ENCODE measurements at places on chromosomes 7 and 10.

GRCh38 chr7:131648491-131648890, 92.1 kb upstream of the PODXL start:
- no peak for DNase-seq

- no peak for DNase-seq
These were observed 228.2 kb downstream of the PTEN start for GRCh38 chr10:88091490-88092061.

- no peak for DNase-seq
These were observed 30.4 kb downstream of the DDC start for GRCh38 chr7:50534690-50535290.

- no peak for DNase-seq
These were observed 36.7 kb upstream of the PRSS1 start for GRCh38 chr7:142712617-142712957.

- DNase-seq, result no peak
These were observed 298.5 kb upstream of the KLF6 start for GRCh38 chr10:4083509-4084003.

GRCh38 chr10:32023264-32023663, 33.0 kb downstream of the KIF5B start:
- no peak for DNase-seq

DNA sequence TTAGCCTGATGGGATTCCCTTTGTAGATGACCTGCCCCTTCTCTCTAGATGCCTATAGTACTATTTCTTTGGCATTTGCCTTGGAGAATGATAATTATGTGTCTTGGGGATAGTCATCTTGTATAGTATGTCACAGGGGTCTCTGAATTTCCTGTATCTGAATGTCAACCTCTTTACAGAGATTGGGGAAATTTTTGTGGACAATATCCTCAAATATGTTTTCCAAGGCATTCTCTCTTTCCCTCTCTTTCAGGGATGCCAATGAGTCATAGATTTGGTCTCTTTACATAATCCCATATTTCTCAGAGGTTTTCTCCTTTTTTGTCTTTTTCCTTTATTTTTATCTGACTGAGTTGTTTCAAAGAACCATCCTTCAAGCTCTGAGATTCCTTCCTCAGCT, 99.4 kb downstream of the CTNNA3 start:
- DNase-seq, result no peak

DNA sequence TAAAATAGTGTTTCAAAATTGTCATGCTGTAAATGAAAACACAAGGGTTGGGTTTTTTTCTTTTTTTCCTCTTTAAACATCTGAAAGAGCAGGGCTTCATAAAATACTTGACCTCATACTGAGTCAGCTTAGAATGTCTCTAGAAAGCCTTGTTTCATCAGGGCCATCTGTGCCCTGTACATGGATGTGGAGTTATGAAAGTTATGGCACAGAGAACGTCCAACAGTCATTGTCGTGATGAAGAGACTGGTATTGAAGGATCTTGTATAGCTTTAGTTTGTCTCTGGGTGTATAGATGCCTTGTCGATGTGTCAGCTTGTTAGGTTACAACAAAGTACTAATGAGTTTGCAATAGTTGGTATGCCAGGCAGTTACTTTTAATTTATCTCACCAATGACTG, 127.3 kb downstream of the FAM204A start:
- no peak for DNase-seq

DNA sequence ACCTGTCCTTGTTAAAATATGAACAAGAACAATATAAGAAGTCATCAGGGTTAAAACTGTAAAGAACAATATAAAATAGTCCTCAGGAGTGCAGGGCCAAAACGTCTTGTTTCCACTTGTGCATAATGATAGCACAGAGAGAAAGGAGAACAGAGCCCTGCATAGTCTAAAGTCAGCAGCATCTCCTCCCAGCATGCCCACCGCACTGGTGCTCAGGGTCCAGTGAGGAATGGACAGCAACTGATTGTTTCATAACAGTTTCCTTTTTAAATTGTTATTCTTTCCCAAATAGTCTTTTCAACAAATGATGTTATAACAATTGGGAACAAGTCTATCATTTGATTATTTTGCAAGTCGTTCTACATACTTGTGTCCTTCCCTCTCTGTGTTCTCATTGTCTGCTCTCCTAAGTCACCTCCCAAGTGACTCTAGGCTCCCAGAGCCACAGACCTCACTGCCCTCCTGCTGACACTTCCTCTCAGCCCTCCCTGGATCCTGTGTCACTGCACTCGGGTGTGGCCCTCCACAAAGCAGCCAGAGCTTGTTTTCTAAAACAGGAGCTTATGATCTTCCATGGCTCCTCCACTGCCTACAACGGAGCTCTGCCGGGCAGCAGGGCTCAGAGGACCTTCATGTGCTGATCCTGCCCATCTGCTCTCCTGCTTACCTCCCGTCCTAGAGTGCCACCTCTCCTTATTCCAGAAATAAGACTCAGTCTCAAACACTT, 27.6 kb downstream of the COBL start:
- no peak for DNase-seq

DNA sequence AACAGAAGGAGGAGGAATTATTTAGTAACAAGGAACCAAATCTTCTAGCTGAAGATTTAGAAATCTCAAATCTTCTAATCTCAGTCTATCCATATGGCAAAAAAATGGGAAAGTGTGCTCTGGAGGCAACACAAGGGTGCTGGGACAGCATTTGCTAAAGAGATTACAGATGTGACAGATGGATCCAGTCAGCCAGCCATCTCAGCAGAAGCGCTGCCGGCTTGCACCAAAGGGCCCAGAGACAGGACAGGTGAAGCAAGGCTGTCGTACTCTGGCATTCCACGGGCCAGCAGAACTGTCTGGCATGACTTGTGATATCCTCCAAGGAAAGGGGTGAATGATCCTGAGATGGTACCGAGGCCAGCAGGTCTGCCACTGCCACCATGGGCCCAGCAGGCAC, 45.7 kb upstream of the GJD4 start:
- DNase-seq, result no peak

DNA sequence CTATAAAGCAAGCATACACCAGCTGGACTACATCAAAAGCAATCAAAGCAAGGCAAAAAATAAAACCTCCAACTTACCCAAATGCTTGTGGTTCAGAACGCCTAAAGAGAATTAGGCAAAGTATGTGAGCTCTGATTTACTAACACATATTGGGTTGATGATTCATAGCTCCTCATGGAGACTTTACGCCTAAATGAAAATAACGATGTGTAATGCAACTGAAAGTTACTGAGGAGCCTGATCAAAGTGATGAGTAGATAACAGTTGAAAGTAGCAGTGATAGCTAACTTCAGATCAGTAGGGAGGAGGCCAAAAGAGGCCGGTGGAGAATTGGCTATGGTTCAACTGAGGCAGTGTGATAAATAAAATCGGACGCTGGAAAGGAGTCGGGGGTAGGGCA, 85.0 kb downstream of the MPP7 start:
- DNase-seq, result no peak

DNA sequence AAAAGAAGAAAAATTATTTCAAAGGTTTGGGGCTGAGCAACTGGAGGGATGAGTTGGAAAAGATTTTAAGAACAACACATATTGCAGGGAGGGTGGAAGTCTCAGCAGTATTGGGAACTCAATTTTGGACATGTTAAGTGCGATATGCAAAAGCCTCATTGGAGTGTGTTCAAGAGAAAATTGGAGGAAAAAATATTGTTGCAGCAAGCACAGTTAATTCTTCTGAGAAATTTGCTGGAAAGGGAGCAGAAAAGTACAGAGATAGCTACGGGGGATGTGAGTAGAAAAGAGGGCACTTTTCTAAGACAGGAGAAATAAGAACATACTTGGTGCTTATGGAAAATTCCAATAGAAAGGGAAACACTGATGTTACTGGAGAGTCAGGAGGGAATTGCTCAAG, 59.8 kb upstream of the MAGI2 start:
- DNase-seq, result no peak

DNA sequence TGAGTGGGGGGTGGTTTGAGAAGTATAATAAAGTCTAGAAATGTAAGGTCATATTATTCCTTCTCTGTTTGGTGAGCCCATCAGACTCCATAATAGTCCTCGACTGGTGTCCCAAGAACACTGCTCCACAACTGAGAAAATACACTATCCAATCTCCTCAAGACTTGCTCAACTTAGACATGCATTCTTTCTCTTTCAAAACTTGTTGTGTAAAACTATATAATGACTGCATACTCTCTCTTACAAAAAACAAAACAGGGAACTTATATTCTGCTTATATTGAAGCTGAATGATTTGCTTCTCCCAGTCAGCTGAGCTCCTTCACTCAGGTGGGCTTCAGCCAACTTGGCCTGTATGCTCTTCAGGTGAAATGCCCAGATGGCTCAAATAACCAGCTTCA, 204.7 kb downstream of the ZNF365 start:
- no peak for DNase-seq

GRCh38 chr10:77887631-77888355, 38.8 kb downstream of the DLG5 start:
- DNase-seq, result no peak

- no peak for DNase-seq
These were observed 667.1 kb upstream of the LRRTM3 start for GRCh38 chr10:66258693-66259092.

DNA sequence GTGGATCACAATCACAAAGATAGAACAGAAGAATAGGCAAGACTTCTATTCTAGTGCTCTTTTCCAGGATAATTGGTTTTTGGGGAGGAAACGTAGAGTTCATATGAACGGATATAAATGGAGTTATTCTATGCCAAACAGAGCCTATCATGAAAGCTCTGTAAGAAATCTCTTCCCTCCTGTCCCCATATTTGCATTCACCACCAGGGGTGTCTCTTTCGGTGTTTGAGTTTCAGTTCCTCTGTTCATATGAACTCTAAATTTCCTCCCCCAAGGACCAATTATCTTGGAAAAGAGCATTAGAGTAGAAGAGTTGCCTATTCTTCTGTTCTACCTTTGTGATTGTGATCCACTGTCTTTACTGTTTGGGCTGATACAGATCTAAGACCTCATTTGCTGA, 48.3 kb upstream of the CDC14C start:
- DNase-seq, result no peak

GRCh38 chr10:33117816-33118215, 159.8 kb upstream of the ITGB1 start:
- DNase-seq, result no peak
